GM20000 (cell line): ENCODE measurements at places on chromosomes 13 and 19.

DNA sequence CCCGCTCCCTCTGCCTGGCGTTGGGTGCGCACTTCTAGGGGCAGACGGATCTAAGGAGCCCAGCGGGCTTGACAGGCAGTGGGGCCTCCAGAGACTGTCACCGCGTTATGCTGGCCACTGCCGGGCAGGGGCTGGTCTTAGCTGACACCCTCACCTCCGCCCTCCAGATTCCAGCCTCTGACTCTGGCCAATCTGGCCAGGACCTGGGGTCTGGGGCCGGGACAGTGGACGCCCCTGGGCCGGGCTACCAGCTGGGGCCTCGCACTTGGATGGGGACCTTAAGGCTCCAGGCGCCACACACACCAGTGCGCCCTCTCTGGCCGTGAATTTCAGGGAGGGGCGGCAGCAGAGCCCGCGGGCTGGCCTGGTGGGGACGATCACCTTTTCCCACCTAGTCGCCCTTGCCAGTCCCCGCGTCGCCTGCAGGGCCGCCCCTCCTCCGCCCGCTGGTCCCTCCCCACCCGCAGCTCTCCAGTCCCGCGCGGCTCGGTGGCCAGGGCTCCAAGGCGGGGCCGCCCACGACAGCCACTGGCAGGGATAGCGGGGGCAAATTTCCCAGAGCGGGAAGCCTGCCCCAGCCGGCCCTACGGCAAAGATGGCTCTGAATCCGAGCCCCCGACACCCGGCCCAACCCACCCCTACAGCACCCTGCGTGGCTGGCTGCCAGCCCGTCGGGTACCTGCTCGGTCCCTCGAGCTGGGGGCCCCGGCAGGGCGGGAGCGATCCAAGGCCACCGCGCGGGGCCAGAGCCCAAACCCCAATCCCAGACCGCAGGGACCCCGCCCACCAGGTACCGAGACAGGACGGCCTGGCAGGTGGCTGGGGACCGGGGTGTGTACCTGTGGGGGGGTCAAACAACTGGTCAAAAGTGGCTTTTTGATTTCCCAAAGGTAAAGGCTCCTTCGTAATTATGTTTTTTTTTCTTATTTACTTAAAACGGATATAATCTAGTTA is 6.1 kb upstream of the ZNF98 start:
- DNase-seq: no peak

DNA sequence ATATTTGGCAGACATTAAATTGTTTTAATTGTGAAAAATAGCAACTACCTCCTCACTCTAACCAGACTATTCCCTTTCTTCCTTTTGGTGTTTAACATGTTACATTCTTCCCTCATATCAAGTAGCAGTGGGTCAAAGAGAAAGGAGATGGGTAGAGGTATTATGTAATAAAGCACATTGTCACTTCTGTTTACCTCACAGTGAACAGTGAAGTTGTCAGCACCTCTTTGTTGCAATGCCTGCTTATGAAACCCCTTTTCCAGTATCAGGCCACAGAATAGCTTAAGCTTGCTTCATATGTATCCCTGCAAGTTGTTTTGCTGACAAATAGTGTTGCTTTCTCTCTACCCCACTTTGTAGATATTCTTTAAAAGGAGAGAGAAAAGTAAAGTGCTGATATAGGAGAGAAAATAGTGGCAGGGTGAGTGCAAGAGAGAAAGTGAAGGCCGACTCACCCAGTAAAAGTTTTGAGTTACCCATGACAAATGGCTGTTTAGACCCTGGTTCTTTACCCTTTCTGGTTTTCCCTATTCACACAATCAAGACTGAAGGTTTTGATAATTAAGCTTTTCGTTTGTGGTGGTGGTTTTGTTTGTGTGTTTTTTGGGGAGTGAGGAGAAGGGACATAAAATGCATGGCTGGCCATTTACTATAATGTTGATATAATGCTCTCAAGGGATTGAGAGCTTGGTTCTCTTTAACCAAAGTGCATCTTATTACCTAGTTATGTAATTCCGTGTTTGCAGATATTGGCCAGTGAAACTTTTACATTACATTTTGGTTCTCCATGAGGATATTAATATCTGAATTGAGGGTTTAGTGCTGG is 3.7 kb downstream of the ITM2B start:
- DNase-seq: no peak

GRCh38 chr19:41156207-41156606 is 36.8 kb upstream of the CYP2S1 start:
- no peak for DNase-seq

- DNase-seq: no peak
These were observed 496 bp downstream of the ZNF574 start for GRCh38 chr19:42076380-42076944.

DNA sequence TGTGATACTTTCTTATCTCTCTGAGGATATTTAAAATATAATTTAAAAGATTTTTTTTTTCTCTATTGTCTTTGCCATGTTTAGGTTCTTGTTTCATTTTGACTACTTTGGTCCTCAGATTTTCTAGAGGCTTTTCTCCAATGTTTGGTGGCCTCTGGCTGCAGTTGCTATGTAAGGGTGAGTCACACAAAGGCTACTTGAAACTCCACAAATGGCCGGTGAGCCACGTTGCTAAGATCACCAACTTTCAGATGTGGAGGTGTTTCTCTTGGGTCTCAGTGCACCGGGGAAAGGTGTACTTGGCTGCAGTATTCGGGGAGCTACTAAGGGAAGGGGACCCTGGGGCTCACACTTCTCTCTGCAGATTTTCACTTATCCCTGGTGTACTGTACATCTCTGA is 248.1 kb downstream of the HS6ST3 start:
- DNase-seq: no peak

DNA sequence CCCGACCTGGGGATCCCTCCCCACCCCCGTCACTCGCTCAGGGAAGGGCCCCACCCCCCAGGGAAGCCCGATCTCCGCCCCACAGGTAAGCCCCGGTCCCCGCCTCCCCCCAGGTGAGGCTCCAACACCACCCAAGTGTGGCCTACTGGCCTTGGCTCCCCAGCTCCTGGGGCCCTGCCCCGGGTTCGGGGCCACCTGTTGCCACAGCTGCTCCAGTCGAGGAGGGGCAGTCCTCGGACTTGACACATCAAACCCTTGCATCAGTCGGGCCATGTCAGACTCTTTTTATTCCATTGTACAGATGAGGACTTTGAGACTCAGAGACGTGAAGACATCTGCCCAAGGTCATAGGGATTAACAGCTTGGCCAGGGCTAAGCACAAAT is 512 bp downstream of the CC2D1A start:
- peak; percentile 53 for DNase-seq

- DNase-seq: no peak
These were observed 184.1 kb downstream of the RGCC start for GRCh38 chr13:41641429-41641828.

DNA sequence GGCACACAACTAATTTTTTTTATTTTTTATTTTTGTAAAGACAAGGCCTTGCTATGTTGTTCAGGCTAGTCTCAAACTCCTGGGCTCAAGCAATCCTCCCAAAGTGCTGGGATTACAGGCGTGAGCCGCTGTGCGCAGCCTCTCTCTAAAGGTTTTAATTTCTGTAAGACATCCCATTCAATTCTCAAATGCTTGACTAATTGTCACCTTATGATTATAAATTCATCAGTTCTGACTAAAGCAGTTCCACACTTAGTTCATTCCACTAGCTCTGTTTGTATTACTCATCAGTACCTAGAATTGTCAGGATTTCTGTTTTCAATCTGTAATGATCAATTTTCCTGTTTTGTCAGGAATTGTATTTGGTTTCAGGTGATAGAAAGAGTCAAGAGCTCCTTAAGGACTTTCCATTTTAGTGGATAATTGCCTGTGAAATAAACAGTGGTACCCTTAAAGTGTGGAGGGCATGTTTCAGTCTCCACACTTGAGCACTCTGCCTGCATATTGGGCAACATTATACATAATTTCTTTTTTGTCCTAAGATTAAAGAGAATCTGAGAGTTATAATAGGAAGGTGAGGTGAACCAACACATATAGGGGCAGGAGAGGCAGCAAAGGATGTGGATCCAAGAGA is 27.6 kb downstream of the GPALPP1 start:
- DNase-seq: no peak

DNA sequence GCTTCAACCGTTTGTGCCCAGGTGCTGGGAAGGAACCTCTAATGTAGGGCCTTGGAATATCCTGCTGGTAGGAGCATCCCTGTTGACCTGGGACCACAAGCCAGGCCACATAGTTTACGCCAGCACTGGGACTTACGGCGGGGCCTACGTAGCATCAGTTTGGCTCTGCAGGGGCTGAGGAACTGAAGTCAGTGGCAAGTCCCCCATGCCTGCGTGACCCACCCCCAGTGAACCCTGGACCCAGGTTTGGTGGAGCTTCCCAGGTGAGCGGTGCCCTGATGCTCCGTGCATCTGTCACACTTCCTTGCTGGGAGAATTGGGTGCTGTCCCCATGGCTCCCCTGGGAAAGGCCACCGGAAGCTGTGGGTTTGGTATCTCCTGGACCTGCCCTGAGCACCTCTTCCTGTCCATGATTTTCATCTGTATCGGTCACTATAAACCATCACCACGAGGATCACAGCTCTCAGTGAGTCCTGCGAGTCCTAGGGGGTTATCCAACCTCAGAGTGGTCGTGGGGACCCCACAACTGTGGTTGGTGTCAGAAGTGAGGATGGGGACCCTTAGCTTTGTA is 9.9 kb downstream of the SIGLEC11 start:
- no peak for DNase-seq

DNA sequence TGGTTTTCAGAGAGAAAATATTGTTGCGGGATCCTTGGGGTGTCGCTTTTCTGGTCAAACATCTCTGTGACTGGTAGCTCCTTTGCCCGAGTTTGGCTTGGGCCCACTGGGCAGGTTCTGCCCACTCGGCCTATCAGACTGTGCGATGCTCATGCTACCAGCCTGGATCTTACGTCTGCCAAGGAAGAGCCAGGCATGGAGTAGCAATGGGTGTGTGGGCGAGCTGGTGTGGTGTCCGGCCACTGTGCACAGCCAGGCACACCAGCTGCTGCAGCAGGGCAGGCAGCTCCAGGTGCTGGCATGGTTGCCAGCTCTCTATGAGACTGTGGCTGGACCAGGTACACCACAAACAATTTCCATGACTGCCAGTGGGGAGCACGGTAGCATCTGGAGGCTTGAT is 1351.8 kb upstream of the PCDH20 start:
- DNase-seq: no peak

GRCh38 chr13:28655561-28655960 is 3.4 kb upstream of the POMP start:
- no peak for DNase-seq

GRCh38 chr13:97018029-97018819 is 23.9 kb upstream of the OXGR1 start:
- DNase-seq: peak; percentile 45

DNA sequence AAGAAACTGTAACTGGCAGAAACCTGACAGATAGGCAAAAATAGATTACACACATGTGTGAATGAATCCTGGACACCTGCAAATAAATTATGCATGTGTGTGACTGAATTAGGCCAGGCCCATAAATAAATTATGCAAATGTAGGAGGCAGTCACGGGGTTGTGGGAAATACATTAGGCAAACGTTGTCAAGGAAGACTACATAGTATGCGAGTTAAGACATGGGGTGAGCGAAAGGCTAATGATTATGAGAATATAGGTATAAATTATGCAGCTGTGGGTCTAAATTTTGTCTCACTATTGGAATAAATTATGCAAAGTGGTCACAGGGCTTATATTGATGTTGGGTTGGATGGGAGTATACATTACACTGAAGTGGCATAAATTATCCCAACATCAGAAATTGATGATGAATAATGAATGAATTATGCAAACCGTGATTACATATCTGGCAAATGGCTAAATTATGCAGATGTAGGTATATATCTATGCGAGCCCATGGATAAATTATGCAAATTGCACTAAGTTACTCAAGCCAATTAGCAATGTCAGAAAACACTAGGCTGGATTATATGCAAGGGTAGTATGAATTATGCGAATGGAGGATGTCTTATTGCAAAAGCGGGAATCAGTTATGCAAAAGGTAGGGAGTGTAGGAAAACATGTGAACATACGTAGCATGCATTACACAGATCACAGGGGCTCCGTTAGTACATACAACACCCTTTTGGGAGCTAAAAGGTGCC is 6.8 kb downstream of the SLC8A2 start:
- no peak for DNase-seq

DNA sequence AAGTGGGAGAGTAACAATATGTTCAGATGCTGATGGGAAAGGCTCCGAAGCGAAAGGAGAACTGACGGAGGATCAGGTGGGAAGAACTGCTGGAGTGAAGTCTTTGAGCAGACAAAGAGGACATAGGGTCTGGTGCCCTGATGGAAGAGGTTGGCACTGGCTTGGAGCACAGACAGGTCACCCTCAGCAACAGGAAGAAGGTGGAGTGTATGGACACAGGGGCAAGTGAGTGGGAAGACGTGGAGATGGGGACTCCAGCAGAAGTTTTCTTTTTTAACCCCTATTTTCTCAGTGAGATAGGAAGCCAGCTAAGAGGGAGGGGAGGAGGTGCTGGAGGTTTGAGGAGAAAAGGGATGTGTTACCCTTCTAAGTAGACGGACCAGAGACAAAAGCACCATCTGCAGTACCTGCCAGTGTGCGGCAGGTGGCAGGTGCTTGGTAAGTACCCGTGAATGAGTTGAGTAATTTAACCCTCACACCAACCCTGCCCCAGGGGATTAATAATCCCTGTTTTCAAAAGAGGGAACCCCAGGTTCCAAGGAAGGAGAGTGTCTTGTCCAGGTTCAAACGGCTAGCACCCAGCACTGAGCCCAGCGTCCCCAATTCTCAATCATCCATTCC is 11.2 kb downstream of the HAS1 start:
- peak; percentile 67 for DNase-seq

DNA sequence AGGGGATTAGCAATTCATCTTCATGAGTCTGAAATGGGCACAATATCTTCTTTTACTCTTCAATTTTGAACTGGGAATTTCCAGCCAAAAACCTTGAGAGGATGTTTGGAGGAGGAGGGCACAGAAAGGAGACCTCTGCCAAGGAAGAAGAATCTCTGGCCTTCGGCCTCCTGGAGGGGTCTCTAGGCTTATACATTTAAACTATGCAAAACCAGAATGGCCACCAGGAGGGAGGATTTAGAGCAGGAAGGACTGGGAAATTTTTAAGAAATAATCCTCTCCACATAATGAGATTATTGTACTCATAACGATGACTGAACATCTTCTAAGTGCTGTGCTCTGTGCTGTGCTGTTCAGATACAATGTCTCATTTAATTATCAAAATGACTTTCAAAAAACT is 325.9 kb downstream of the NDFIP2 start:
- no peak for DNase-seq

- no peak for DNase-seq
These were observed 4.7 kb upstream of the GPR183 start for GRCh38 chr13:99311748-99312492.
